ENCODE measurements at places on chromosomes 6 and 20.
A peak's percentile ranks its signal among the peaks of the same experiment; 100 is the strongest.

GRCh38 chr6:161027385-161027784 is 35.8 kb downstream of the MAP3K4 start:
- DNase-seq, result no peak

DNA sequence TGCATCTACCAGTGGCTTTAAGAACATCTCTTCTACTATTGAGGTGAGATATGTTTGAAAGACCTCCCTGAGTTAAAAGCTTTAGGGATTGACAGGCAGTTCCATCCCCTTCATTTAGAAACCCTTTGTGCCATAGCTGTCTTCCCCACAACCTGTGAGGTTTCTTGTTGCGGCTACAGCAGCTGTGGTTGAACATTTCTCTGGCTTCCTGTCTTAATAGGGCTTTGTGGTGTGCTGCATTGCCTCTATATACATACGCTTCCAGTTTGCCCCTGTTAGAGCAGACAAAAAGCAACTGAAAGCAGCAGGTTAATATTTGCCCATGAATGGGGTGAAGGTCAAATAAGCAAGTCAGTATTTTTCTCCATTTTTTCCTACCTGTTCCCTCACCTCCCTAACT is 210.2 kb downstream of the TMEM200A start:
- DNase-seq, result peak; percentile 71

DNA sequence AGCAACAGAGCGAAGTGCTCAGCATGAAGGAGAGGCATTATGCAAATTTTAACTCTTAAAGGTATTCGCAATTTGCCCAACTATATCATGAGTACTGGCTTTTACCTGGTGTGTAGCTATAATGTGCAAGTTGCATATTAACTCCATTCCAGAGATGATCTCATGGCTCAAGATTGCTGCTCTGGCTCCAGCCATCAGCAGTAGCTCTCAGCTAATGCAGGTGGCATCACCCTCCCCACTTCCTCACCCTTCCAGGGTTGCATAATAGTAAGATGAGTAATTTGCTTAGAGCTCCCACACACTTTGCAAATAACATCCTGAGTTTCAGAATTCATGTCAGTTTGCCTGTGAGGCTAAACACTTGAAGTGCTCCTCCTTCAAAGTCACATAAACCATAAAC is 15.9 kb upstream of the PCSK2 start:
- DNase-seq, result no peak

DNA sequence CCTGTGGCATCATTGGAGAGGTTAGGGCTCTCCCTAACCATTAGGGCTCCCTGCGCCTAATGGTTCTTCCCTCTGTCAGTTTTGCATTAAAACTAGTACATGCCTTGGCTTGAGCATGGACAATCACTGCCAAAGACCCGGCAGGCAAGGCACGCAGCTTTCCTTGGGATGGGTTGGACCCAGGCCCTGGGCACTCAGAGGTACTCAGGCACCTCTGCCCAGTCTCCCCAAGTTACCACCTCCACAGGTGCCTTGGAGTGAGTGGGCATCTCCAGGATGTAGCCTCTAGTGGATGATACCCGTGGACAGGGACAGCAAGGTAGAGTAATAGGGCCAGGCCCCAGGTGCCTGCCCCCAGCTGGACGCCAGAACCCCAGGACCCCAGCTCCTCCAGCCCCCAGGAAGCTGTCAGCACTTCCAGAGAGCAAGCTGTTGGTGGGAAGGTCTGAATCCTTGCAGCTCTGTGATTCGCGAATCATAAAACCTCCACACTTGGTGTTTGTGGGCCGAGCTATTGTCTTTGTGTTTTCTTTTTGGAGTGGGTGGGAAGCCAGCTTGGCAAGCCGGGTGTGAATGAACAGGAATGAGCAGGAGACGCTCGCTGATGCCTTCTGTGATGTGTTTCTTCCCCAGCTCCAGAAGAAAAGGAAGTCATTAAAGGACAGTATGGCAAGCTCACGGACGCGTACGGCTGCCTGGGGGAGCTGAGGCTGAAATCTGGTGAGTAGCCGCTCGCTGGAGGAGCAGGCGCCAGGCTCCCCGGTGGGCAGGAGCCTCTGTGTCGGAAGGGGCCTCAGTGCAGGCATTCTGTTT is 35.1 kb downstream of the SYNJ2 start:
- no peak for DNase-seq

DNA sequence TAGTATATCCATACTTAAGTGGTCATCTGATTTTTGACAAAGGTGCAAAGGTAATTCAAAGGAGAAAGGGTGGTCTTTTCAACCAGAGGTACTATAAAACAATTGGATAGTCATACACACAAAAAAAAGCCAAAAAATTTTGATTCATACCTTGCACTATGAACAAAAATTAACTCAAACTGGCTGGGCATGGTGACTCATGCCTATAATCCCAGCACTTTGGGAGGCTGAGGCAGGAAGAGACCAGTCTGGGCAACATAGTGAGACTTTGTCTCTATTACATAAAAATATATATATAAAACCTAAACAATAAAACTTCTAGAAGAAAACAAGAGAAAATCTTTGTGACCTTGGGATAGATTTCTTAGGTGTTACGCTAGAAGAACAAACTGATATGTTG is 43.8 kb upstream of the ADIG start:
- no peak for DNase-seq

- no peak for DNase-seq
Observed at GRCh38 chr6:27553123-27553904, 80.4 kb upstream of the ZNF184 start.

DNA sequence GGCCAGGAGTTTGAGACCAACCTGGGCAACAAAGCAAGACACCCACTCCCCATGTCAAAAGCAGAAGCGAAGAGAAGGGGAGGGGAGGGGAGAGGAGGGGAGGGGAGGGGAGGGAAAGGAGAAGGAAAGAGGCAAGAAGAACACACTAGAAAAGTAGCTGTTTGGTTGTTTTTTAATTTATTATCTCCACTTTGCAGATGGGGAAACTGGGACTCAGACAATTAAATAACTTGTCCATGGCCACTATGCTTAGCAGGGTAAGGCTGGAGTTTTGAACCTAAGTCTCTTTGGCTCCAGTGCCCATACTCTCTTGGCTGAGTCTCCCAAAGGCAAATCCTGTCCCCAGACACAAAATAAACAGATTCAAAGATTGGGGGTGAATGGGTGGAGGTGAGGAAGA is 12.4 kb upstream of the GHRH start:
- no peak for DNase-seq

GRCh38 chr6:11058406-11058805 is 14.3 kb upstream of the ELOVL2 start:
- no peak for DNase-seq

DNA sequence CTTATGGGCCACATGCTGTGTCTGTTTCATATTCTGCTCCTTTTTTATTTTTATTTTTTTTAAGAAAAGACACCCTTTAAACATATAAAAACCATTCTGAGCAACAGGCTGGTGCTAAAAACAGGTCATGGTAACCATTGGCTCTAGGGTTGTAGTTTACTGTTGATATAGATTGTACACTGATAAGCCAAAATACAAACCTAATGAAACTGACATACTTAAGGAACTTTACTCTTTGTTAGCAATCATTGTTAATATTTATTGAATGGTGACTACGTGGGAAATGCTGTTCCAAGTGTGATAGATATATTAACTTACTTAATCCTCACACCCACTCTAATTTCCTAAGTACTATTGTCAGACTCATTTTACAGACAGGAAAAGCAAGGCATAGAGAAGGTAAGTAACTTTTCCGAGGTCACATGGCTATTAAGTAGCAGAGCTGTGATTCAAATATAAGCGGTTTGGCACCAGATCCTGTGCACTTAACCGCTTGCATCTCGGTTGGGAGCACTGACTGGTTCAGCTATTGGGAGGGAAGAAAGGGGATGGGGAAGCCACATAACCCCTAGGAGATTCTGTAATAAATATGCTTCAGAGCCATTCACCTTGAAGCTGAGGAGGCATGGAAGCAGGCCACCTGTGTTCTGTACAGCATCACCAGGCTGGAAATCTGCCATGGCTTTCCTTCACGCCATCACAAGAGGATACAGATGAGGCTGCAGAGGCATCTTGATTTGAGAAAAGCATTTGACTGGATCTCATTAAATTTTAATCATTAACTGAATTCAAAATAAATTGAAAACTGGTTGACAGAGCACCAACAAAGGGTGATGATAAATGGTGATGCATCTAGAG is 4.9 kb downstream of the TRAF3IP2 start:
- no peak for DNase-seq

GRCh38 chr20:36761125-36761524 is 12.4 kb downstream of the DSN1 start:
- no peak for DNase-seq

- DNase-seq, result peak; percentile 23
Observed at GRCh38 chr6:36201612-36202011, 5.1 kb downstream of the BRPF3 start.

GRCh38 chr20:44053046-44053445 is 133.9 kb downstream of the JPH2 start:
- no peak for DNase-seq

- DNase-seq, result no peak
Observed at GRCh38 chr20:38498909-38499308, 26.3 kb downstream of the RALGAPB start.

DNA sequence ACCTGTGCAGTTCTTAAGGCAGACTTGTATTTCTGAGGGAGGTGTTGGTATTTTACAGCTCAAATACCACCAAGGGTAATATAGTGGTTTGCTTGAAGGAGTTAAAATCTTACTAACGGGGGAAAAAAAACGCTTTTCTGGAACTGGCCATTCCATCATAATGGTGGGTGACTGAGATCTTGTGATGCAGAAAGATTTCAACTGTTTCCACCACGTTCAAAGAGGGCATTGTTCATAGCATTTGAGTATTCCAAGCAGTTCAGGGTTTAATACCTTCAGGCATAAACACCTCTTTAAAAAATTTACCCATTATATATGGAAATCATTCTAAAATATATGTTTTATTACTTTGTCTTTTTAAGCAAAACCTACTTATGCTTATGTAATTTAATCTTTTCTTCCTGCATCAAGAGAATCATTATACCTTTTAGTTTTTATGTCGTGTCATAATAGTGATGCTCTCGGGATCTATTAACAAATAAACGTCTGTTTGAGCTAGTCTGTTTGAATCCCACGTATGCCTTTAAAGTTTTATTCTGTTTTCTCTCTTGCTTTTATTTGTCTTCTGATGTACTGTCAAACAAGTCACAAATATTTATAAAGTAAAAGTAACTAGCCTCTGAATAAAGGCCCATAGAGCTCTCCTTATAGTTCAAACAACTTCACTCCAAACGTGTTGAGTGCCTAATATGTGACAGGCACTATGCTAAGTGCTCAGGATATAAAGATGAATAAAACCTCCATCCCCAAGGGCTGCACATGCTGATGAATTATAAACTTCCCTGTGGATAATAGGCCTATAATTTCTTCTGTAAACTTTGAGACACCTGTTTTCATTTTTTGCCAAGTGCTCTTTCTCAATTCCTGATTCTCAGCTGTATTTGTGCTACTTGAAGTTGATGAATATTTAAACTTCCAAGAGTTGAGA is 298.8 kb upstream of the FERMT1 start:
- DNase-seq, result no peak

DNA sequence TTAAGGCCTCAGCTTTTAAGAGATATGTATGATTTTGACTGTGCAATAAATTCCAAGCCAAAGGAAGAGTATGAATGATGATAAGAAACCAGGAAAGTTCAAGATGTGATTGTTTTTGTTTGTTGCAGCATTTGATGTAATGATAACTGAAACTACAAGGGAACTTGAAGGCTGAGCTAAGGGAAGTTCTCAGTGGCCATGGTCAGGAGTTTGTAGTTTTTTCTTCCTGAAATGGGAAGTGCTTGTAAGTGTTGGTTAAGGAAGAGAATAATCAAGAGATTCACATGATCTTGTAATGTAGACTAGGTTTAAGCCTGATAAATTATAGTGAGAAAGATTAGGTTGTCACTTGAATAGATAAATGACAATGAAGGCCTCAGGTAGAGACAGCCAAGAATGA is 53.4 kb downstream of the PTCHD4 start:
- no peak for DNase-seq

DNA sequence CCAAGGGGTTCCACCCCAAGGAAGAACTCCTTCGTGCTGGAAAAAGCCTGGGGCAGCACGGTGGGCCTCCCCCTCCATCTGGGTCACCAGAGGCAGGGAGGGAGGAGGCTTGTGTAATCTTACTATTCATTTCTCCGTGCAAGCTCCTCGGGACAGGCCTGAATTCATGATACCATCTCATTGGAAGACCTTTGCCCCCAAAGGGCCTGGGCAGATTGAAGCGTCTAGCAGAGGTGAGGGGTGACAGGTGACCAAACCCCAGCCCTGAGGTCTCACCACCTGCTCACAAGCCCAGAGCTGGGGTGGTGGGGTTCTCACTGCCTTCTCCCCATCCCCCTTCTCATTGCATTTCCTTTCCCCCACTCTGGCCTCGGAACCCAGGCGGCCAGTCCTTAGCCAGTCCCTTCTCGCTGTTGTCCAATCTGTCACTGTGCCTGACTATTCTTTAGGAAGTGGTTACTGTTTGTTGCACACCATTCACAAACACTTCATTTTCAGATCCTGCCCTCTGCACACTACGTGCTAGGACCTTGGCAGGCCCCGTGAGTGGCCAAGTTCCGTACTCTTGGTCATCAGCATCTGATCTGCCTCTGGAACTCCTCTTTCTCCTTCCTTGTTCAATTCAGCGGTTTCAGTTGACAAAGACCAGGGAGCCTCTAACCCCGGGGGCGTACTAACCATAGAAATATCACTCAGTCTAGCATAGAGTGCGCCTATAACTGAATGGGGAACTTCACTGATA is 137.1 kb downstream of the LY86 start:
- no peak for DNase-seq

DNA sequence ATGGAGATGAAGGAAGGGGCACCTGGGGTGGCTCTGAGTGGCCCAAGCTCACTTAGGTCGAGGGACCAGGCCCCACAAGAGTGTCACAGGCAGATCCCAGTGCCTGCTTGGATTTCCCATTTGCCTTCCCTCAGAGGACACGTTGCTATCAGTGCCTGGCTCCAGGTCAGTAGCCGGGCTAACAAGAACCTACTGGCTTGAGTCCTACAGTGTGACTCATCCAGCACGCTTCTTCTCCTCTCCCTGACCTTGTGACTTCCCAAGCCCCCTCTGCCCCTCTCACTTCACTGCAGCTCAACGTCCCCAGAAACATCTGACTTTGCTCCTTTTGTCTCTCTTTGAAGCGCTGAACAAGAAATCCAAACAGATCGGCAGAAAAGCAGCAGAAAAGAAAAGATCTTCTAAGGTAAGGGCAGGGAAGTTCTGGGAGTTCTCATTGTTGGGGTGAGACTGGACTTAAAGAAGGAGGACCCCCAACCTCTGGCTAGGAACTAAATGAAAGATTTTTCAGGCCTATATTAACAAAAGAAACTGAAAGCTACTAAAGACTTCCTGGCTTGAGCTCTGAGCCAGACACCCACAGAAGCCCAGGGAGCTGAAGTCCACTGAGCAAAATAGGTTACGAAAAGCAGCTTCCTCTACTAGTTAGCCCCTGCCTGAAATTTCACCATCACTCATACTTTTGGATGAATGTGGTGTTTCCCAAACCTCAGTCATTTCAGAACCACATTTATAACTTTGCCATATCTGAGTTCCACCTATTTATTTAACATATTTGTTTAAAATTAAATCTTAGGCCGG is 21.5 kb downstream of the ASIP start:
- no peak for DNase-seq

DNA sequence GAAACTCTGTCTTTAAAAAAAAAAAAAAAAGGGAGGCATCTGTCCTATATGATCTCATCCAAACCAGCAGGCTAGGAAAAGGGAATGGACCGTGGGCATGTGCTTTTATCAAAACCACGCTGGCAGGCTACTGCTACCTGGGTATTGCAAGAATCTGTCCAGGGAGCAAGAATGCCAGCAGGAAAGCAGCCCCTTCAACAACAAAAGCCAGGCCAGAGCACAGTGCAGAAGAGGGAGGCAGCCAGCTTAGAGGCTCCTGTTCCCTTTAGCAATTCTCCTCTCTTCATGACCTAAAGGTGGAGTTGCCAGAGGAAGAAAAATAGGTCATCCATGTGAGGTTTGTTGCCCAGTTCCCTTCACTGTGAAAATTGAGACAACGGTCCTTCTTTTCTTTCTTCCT is 18.2 kb downstream of the TBC1D20 start:
- no peak for DNase-seq

Data from CD4-positive, alpha-beta T cell treated with Interferon alpha-2 for 1 hour (primary cell).